ENCODE measurements at places on chromosomes 12 and 14.

GRCh38 chr14:100441271-100441947, 118.3 kb downstream of the SLC25A47 start:
- DNase-seq = peak; percentile 31

GRCh38 chr12:2560356-2560755, 234.4 kb upstream of the FKBP4 start:
- no peak for DNase-seq

- DNase-seq = peak; percentile 61
Measured at GRCh38 chr14:25048170-25049016, 1.6 kb downstream of the STXBP6 start.

GRCh38 chr12:19121449-19122018, 8.0 kb upstream of the PLEKHA5 start:
- no peak for DNase-seq

DNA sequence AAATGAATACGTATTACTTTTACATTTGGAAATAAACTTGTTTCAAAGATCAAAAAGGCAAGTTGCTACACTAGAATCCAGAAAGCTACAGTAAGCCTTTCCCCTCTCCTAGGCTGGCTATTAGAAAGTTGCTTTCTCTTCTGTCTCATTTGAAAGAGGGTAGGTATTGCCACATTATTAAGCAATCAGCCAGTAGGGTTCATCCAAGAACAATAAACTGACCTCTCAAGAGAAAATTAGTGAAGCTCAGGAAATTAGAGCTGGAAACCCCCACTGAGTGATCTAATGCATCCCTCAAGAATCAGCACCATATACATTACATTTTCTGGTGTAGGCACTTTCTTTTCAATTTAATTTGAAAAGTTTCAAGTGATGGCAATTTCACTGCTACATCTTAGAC, 4.5 kb upstream of the TMEM233 start:
- no peak for DNase-seq

DNA sequence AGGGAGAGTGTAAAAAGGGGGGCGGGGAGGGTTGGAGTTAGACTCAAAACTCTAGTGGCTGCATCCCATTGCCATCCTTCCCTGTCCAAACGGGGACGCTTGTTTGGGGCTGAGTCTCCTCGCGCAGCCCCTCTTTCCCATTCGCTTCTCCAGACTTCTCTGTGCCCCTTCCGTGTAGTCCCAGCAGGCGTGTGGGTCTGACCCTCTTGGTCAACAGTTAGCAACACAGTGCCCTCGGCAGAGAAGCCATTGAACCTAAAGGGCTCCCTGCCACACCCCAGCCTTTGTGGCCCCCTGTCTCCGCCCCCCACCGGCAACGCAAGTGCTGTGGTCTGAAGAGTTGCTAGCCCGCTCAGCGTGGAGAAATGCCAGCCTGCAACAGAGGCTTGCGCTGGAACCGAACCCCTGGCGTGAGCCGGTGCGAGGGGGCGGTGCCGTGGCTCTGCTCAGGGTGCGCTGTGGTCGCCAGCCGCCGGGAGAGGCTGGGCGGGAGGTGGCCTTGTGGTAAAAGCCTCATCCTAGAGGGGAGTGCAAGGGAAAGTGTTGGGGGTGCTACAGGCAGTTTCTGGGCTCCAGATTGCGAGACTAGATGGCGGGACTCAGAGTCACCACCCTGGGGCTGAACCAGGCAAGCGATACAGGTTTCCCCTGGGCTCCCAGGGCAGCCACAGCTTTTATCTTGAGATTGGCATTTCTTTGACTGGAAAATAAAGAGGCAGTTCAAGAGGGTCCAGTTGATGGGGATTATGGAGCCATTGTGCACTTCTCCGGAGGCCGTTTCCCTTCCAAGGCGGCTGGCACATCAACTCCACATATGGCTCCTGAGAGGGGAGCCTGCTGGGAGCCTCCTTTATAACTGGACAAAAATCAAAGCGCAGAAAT, 2.1 kb downstream of the PLXNC1 start:
- DNase-seq = peak; percentile 54

DNA sequence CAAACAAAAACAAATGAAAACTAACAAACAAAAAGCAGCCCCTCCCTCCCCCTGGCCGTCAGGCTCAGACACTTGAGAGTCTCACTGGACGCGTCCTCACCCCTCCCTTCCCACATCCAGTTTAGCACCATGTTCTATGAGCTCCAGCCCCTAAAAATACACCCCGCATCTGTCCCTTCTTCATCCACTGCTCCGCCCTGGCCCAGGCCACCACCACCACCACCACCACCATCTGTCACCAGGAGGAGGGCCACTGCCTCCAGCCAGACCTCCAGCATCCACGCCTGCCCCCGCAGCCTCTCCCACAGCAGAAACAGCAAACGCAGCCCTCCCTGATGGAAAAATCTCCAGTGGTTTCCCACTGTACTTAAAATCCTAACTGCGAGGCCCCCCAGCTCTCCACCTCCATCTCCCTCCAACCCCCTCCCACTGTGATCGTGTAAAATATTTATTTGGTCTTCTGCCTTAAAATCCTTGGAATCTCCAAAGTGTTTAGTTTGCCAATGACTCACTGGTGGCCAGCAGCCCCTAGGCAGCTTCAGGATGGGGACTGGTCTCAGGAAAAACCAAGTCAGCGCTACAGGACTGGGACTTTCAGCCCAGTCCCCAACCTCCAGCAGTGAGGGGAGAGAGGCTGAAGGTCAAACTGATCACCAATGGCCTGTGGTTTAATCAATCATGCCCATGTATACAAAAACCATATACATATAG, 95.1 kb downstream of the SCARB1 start:
- no peak for DNase-seq

GRCh38 chr12:76057326-76057725, 25.8 kb upstream of the PHLDA1 start:
- DNase-seq = no peak

DNA sequence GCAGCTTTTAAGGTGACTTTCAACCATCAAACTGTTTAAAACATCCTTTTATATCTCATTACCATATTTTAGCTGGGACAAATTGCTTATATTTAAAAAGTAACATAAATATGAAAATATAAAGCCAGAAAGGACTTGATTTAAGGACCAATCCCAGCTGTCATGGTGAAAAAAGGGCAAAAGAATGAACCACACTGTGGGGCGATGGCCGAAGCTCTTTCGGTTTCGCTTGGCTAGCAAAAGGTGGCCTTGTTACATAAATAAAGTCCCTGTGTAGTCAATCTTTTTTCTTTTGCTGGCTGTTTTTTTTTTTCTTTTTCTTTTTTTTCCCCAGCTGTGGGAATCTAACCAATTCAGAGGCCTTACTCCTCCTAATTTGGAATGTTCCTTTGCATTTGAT, 50.9 kb downstream of the FBXO33 start:
- no peak for DNase-seq

GRCh38 chr12:93783832-93784231, 106.7 kb downstream of the CRADD start:
- no peak for DNase-seq

DNA sequence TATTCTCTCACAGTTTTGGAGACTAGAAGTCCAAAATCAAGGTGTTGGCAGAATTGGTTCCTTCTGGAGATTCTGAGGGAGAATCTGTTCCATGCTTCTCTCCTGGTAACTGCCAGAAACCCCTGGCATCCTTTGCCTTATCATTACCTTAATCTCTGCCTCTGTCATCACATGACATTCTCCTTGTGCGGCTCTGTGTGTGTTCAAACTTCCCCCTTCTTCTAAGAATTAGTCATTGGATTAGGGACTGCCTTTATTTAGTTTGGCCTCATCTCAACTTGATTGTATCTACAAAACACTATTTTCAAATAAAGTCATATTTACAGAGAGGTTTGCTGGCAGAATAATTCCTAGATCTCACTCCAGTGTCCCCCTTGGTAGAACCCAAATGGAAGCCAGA, 68.9 kb downstream of the ZNF641 start:
- no peak for DNase-seq

- DNase-seq = no peak
Measured at GRCh38 chr14:81199084-81199483, 21.7 kb downstream of the GTF2A1 start.

DNA sequence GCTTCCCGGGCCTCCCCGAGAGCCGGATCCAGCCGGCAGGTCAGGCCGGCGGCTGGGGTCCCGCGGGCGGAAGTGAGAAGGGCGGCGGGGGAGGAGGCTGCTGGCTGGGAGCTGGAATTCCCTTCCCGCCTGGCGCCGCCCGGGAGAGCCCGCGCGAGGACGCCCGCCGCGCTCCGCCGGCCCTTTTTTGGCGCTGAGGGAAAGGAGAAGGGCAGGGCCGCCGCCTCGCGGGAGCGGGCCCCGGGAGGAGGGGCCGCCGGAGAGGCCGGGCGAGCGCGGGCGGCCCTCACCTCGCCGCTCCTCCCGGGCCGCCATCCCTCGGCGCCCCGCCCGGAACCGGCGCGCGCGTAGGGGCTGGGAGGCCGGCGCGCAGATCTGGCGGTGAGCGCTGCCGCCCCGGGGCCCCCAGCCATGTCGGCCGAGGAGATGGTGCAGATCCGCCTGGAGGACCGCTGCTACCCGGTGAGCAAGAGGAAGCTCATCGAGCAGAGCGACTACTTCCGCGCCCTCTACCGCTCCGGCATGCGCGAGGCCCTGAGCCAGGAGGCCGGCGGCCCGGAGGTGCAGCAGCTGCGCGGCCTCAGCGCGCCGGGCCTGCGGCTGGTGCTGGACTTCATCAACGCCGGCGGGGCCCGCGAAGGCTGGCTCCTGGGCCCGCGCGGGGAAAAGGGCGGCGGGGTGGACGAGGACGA, at the start of the genes KLHL42 and MANSC4:
KLHL42 (plus strand) TSS at position 314 of the 692 bp plus-strand sequence; CDS start at position 412, 98 bp downstream.
MANSC4 (minus strand) TSS at position 317 of the 692 bp plus-strand sequence. CDS start 8,960 bp downstream, outside the sequence.
- peak; percentile 61 for DNase-seq

DNA sequence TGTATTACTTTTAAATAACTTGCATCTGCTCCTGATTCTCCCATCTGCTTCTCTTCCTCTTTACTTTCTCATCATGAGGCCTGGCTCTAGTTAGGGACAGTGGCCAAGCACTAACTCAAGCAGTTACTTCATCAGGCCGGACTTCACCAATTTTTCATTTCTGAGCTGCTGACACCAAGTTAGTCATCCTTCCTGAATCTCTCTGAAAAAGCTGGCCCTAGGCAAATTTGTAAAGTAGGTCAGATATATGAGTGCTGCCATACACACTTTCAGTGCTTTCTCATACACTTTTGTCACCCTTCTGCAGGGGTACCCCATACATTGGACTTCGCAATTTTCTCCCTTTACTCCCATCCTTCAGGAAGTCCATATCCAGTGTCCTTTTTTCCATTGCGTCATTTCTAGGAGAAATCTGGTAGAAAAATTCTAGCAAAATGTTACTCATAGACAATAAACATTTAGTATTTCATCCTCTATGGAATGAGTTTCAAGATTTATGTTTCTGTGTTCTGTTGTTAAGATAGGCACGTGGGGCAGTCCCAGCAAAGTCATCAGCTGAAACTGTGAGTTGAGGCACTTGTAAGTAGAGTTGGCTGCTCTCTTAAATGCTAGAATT, 276.8 kb upstream of the TMPO start:
- no peak for DNase-seq

DNA sequence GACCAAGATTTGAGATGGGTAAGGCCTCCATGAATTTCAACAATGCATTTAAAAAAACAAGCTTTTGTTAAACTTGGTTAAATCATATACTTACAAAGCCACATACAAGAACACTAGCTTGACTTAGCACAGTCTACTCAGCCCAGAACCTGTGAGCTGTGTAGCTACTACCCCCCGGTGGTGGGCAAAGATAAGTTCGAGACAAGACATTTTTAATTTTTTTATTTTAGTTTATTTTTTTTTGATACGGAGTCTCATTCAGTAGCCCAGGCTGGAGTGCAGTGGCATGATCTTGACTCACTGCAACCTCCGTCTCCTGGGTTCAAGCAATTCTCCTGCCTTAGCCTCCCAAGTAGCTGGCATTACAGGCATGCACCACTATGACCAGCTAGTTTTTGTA, 3.7 kb upstream of the NECAP1 start:
- peak; percentile 66 for DNase-seq

- no peak for DNase-seq
Measured at GRCh38 chr12:132065609-132066344, 78.3 kb downstream of the DDX51 start.

DNA sequence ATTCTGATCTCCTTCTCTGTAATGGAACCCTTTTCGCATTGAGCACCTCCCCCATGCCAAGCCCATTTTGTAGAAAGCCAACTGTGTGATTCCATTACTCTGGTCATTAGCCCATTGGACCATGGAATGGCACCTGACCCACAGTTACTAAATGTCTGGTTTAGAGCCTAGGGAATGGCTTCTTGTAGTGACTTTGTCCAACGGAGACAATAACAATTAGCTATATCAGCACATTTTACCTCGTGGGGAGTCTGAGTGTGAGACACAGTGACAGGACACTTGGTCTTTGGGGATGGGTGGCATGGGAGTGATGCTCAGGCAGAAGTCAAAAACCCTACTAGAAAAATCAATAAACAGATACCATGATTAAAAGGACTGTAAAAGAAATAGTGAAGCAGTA, 10.4 kb downstream of the SLC10A1 start:
- no peak for DNase-seq

GRCh38 chr12:117967512-117967911, 1.3 kb downstream of the KSR2 start:
- no peak for DNase-seq

DNA sequence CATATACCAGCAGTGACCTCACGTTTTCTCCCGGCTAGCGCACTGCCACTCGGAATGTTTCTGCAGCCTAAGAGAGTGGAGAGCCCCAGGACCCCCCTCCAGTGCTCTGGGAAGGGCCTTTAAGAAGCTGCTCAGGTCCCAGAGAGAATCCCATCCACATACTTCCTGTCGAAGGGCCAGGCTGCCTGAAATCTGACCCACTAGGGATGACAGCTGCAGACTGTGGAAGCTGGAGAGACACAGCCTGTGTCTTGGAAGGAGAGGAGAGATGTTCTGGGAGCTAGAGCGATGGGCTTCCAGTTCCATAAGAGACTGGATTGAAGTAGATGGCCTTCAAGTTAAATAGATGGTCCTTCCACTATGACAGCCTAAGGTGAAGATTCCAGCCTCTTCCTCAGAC, 54.4 kb downstream of the IQSEC3 start:
- no peak for DNase-seq

- DNase-seq = no peak
Measured at GRCh38 chr14:72610831-72611200, 283.1 kb downstream of the DPF3 start.

DNA sequence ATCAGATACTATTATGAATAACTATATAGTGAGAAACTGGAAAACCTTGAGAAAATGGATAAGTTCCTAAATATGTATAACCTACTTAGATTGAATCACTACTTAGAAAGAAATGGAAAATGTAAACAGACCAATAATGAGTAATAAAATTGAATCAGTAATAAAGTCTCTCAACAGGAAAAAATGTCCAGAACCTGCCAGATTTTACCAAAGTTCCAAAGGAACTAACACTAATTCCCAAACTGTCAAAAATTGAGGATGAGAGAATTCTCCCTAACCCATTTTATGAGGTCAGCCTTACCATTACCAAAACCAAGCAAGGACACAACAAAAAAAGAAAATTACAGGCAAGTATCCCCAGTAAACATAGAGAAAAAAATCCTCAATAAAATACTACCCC, 272.0 kb downstream of the RPAP3 start:
- DNase-seq = no peak

GRCh38 chr14:94337274-94337673, 14.1 kb upstream of the SERPINA6 start:
- no peak for DNase-seq

DNA sequence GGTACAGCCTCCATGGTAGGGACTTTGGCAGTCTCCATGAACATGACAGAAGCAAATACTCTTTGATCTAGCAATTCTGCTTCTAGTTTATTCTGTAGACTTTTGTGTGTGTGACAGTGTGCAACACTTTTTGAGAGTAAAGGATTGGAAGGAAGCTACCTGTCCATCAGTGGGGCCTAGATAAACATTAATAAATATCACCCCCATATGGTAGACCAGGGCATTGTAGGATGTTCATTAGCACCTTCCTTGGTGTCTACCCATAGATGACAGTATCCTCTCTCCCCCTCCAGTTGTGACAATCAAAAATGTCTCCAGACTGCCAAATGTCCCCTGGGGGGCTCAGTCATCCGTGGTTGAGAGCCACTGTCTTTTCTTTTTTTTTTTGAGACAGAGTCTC, 10.8 kb downstream of the SNRNP35 start:
- peak; percentile 50 for DNase-seq
